HepG2 (cell line): ENCODE measurements at places on chromosomes 5 and 9.

- no peak for DNase-seq
These were observed 103.0 kb downstream of the HSD17B3 start for GRCh38 chr9:96199006-96199405.

- no peak for DNase-seq
These were observed 46.9 kb downstream of the AHRR start for GRCh38 chr5:368183-369084.

- peak; percentile 1 for DNase-seq
These were observed 56.3 kb upstream of the KCNN2 start for GRCh38 chr5:114305402-114306207.

GRCh38 chr9:72812559-72813111 is 140.2 kb downstream of the ALDH1A1 start:
- DNase-seq = no peak

DNA sequence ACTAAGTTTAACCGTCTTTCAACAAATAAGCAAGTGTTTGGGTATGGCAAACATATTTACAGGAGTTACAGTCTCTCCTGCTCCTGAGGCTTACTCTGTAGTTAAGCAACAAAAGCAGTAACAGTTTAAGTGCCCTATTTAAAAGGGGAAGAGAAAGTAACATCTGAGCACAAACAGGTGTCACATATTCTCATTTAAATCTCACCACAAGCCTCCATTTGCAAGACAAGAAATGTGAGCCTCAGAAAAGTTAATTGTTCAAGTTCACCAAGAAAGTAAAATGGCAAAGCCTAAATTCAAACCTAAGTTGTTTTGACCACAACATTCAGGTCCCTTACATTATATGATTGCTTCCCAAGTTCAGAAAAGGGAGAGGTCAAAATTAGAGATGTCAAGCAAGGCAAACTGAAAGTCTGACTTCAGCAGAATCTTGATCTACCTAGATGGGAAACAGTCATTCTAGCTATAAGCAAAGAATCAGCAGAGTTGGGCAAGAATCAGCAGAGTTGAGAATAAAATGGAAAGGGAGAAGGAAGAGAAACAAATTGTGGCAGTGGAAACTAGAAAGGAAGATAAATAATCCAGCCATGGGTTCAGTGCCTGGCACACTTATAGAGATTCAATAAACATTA is 93.4 kb downstream of the STRBP start:
- DNase-seq = no peak

DNA sequence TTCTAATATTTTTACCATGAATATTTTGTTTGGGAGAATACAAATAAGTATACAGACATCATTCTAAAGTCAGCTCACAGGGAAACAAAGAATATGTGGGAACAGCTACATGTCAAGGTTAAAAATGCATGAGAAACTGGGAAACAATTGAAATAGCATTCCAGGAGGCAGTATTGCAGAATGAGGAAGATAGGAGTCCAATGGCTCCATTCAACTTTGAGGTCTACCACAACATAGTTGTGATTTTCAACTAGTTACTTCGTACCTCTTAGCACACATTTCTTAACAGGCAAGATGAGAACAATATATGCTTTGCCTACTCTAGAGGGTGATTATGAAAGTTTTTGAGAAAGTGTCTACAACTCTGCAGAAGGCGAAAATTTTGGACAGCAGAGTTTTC is 35.2 kb upstream of the CAST start:
- peak; percentile 18 for DNase-seq

DNA sequence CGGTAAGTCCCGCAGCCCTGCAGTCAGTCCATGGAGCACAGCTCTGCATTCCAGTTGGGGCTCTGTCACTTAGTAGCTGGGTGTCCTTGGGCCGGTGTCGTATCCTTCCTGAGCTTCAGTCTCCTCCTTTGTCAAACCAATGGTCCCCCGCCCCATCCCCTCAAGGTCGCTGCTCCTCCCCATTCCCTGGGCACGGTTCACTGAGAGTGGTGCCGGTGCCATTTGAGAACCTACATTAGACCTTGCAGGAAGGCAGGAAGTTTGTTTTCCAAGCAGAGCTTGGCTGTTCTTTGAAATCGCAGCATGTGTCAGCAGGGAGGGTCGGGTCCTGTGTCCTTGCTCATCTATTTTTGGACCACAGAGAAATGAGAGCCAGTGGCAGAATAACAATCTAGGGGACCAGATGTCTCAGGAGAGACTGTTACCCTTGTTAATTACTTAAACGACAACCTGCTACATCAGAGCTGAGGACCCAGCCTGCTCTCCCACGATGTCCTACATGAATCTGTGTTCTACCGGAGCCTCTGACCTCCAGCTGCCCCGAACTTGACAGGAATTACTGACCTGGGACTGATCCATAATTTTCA is 21.7 kb upstream of the BARHL1 start:
- no peak for DNase-seq

DNA sequence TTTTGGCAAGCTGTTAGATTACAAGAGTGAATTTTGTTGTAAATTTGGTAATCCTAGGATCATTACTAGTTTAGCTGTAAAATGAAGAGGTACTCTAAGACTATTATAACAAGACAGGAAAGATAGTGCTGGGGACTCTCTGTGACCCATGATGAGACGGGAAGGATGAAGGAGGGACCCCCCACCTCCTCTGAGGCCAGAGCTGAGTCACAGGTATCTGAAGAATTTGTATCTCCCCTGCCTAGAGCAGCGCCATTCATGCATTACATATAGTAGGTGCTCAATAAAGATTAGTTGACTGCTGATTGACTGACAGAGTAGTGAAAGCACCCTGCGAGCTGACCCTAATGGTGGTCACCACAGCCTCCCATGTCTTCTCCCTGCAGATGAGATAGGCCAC is 202.8 kb downstream of the SNX18 start:
- DNase-seq = no peak

- DNase-seq = no peak
These were observed 103.7 kb downstream of the SIL1 start for GRCh38 chr5:139094154-139095131.

GRCh38 chr5:149056616-149057165 is 6.2 kb downstream of the SH3TC2 start:
- no peak for DNase-seq

GRCh38 chr5:141172381-141173204 is at the start of gene PCDHB7:
Gene PCDHB7, plus strand, starts transcription at chr5:141172644. Its CDS starts 192 bp downstream, at chr5:141172836.
- DNase-seq = peak; percentile 36

DNA sequence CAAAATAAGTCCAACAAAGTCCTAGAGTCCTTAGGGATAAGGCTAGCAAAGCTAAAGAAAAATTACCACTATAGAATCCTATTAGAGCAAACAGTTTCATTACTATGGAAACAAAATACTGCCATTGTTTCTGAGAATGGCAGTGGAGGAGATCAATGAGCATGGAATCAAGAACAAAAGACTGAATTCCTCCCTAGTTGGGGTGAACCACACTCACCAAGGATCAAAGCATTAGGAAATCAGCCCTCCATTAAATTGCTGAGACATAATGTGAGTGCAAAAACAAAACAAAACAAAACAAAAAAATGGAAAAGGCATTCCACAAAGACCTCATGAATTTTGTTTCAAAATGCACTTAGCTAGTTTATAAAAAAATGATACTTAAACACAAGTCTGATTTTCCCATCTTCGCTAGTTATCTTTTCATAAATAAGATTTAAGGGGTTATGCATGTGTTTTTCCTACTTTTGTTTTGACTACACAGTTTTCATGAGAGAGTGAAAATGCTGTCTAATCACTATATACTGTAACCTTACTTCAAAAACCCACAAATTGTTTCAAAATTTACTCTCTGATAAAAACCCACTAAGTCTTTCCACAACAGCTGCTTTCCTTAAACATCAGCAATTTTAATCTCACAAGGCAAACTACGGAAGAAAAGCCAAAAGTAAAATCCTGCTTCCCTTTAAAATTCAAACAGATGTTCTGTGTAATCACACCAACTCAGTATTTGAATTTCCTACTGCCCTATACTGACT is 9.7 kb downstream of the SERINC5 start:
- peak; percentile 69 for DNase-seq

- DNase-seq = no peak
These were observed 12.6 kb downstream of the UNC5A start for GRCh38 chr5:176822793-176823481.

GRCh38 chr9:83936523-83936922 is 15.3 kb upstream of the KIF27 start:
- no peak for DNase-seq

DNA sequence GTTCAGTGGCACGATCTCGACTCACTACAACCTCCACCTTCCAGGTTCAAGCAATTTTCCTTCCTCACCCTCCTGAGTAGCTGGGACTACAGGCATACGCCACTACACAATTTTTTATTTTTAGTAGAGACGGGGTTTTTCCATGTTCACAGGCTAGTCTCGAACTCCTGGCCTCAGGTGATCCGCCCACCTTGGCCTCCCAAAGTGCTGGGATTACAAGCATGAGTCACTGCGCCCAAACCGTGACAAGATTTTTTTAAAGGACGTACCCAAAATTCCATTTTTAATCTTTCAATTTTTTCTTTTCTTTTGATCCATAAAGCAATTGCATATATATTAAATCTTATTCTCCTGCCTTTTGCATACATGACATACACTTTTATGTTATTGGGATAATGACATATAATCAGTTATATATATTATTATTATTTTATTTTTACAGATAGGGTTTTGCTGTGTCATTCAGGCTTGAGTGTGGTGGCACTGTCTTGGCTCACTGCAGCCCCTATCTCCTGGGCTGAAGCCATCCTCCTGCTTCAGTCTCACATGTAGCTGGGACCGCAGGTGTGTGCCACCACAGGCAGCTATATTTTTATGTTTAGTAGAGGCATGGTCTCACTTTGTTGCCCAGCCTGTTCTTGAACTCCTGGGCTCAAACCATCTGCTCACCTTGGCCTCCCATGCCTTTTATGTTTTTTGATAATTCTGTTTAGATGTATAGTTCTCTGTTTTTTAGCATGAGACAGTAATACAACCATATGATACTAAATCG is 71.9 kb downstream of the RAB24 start:
- DNase-seq = no peak

DNA sequence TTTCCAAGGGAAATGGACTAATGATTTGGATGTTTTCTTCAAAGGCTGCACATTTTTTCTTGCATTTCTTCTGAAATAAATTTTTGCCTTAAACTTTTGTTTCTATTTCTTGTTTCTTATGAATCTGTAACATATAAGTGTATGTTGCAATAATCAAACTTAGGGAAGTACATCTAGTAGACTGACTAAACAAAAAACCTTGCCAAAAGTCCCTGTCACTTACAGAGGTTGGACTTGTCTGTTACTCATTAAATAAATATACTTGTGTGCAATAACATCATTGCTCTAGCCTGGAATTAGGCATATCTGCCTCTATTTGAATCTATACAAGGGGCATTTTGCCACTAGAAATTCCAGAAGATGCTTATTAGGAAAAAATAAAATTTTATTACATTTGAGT is 56.6 kb downstream of the C6 start:
- no peak for DNase-seq

DNA sequence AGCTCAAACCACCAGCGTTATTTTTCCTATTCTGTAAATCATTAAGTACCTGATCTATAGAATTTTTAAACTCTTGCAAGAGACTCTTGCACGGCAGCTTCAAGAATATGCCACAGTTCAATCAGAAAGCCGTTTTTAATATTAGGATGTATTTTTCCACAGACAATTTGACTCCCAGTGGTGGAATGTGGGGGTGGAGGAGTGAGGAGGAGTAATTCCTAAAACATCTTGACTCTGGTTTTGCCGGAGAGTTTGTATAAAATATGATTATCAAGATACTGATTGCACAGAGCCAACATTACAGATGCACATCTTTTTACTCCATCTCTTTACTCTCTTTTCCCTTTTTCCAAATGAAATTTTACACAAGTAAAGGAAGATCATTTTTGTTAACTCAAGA is 288.3 kb downstream of the ENC1 start:
- DNase-seq = no peak

DNA sequence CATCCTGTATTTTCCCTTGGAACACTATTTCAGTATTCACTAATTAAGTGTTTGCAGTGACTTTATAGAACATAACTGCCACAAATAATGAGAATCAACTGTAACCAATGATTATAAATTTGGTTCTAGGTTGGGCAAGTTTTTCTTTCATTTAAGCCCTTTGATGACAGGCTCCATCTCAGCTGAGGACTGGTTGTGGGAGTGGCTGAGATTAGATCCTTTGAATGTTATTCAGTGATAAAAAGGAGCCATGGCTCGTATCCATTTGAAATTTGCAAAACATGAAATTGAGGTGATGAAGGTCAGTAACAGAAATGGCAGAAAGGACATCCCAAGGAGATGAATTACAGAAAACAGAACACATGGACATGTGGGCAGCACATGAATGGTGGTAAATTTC is 138.1 kb upstream of the PCA3 start:
- DNase-seq = no peak

- DNase-seq = no peak
These were observed 33.7 kb downstream of the USP20 start for GRCh38 chr9:129868872-129869486.

- DNase-seq = no peak
These were observed 73.2 kb downstream of the SH3PXD2B start for GRCh38 chr5:172380987-172381643.

DNA sequence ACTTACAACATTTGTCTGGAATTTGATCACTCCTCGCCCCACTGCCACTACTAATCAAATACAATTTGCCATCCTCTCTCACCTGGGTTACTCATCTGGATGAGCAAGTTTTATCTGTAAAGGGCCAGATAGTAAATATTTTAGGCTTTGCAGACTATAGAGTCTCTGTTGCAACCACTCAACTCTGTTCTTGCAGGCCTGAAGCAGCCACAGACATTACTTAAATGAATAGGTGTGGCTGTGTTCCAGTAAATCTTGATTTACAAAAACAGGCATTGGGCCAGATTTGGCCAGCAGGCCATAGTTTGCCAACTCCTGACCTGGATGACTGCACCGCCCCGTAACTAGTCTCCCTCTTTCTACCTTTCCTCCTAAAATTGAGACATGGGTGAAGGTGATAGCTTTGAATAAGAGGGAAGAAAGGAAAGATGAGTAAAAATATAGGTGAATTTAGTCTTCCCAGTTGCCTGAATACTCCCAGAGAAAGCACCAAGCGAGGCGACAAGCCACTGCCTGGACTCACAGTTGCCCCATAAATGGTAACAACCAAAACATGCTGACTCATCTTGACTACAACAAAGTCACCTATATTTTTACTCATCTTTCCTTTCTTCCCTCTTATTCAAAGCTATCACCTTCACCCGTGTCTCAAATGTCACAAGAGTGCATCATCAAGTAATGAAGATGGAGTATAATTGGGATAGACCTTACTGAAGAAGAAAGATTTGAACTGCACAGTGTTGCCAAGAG is 32.5 kb upstream of the SCAMP1 start:
- no peak for DNase-seq

DNA sequence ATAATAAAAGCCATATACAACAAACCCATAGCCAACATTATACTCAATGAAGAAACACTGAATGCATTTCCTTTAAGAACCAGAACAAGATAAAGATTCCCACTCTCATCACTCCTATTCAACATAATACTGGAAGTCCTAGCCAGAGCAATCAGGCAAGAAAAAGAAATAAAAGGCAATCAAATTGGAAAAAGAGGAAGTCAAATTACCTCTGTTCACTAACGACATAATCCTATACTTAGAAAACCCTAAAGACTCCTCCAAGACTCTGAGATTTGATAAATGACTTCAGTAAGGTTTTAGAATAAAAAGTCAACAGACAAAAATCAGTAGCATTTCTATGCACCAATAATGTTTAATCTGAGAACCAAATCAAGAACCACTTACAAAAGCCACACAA is 36.6 kb upstream of the HTR4 start:
- no peak for DNase-seq

- DNase-seq = no peak
These were observed 359.2 kb upstream of the ZNF462 start for GRCh38 chr9:106503759-106504158.
